Activated naive CD4-positive, alpha-beta T cell treated with anti-CD3 and anti-CD28 coated beads, Interleukin-2, amount 50 U/mL, for 16 hours (primary cell): ENCODE measurements at places on chromosomes 1 and 21.

DNA sequence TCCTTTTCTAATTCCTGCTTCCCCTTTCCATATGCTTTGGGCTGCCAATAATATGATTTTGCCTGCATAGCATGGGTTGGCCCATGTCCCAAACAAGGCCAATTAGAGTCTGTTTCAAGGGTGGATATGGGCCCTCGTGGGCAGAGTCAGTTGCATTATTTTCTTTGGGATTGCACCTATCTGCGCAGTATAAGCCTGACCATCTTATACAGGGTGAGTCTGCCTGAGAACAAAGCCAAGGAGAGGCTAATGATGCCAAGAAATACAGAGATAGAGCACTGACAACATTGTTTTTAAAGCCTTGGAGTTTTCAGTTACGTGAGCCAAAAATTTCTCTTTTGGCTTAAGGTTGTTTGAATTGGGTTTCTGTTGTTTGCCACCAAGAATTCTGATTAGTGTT lies 18.6 kb downstream of the OVAAL start:
- no peak for DNase-seq

DNA sequence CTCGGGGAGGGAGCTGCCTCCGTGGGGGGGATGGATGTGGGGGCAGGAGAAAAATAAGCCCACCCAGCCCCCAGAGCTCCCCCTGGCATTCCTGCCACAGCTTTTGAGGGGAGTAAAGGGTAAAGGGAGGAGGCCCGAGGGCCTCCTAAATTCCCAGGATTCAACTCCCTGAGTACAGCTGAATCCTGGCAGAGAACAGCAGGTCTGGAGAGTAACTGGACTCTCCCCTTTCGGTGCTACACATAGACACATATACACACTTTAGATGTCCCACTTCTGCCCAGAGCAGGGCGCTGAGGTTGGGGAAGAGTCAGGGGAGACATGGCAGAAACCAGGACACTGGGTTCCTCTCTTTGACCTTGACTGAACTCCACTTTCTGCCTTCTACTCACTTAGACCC lies 3.0 kb downstream of the KIRREL1 start:
- no peak for DNase-seq

- DNase-seq = no peak
Measured at GRCh38 chr1:47031059-47031458, 7.6 kb downstream of the CYP4X1 start.

DNA sequence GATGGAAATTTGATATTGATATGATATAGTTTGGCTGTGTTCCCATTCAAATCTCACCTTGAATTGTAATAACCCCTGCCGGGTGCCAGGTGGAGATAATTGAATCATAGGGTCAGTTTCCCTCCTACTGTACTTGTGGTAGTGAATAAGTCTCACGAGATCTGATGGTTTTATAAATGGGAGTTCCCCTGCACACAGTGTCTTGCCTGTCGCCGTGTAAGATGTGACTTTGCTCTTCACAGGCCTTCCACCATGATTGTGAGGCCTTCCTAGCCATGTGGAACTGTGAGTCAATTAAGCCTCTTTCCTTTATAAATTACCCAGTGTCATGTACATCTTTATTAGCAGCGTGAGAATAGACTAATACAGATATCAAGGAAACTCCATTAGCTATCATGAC lies 74.6 kb downstream of the MAP3K7CL start:
- no peak for DNase-seq

DNA sequence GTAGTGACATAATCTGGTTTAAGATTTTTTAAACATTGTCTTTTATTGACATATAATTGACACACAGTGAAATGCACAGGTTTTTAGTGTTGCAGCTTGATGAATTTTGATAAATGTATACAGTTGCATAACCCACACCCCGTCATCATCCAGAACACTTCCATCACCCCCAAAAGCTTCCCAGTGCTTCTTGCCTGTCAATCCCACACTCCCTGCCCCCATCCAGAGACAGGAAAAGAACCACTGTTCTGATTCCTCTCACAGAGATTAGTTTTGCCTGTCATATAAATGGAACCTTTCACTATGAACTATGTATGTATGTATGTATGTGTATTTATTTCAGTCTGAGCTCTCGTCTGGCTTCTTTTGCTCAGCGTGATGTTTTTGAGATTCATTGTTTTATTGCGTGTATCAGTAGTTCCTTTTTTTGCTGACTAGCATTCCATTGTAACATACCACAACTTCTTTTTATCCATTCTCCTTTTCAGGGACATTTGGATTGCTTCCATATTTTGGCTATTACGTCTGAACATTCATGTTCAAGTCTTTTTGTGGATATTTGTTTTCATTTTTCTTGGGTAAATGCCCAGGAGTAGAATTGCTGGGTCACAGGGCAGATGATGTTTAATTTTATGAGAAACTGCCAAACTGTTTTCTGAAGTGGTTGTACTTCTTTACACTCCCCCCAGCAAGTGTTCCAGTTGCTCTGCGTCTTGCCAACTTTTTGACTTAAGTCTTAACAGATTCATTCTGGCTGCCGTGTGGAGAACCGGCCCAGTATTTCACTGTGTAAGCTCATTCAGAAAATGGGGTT lies 8.7 kb downstream of the UBIAD1 start:
- no peak for DNase-seq
